Mucosa of gallbladder (tissue), 1 donor: ENCODE measurements at places on chromosomes 1 and 21.

- no peak for DNase-seq
Observed at GRCh38 chr1:92502247-92502646, 15.5 kb upstream of the GFI1 start.

DNA sequence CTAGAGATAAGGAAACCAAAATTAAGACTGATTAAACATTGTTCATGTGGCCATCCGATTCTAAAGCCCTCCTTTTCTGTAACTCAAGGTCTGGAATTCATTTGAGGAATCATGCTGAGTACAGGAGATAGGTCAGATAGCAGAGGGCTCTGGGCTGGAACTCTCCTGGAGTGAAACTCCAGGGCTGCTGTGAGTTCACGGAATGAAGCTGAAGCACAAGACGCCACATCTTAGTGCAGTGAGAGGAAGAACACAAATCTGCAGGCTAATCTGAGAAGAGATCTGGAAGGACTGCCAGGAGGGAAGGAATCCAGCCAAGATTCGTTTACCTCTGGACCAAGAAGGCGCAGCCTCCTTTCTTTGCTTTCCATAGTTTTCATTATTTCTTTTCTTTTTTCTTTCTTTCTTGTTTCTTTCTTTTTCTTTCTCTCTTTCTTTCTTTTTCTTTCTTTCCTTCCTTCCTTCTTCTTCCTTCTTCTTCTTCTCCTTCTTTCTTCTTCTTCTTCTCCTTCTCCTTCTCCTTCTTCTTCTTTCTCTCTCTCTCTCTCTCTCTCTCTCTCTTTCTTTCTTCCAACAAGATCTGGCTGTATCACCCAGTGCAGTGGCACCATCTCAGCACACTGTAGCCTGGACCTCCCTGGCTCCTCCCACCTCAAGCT, 74.8 kb upstream of the ATP1B1 start:
- DNase-seq, result no peak

DNA sequence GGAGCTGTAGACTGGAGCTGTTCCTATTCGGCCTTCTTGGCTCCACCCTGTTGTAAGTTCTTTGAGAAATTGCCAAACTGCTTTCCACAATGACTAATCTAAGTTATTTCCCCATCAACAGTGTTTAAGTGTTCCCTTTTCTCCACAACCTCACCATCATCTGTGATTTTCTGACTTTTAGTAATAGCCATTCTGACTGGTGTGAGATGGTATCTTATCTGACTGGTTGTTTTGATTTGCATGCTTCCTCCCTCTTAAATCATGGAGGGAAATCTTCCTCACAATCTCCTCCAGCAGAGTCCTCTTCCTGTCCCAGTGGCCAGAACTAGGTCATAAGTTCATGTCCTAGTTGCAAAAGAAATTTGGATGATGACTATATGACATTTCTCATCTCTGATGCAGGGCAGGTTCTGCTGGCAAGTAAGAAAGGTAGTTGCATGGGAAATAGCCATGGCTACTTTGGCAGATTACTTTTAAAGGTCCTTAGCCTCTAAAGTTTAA, 294.0 kb downstream of the LRRC40 start:
- no peak for DNase-seq

GRCh38 chr1:17437260-17437579, 2.3 kb downstream of the RCC2 start:
- no peak for DNase-seq

DNA sequence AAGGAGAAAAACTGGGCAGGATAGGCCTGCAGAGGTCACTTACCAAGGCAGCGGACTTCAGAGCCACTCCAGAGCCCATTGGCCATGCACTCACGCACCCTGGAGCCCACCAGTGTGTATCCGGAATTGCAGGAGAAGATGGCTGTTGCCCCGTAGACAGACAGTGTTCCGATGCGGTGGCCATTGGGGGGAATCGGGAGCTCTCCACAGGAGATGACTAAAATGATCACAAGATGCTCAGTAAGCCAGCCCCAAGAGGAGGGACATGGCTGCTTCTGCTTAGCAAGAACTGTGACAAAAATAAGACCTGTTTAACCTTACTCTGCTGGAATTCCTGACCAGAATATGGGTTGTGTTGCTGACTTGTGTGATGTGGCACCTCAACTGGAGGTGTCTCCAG, 96.9 kb downstream of the ZSCAN20 start:
- no peak for DNase-seq

DNA sequence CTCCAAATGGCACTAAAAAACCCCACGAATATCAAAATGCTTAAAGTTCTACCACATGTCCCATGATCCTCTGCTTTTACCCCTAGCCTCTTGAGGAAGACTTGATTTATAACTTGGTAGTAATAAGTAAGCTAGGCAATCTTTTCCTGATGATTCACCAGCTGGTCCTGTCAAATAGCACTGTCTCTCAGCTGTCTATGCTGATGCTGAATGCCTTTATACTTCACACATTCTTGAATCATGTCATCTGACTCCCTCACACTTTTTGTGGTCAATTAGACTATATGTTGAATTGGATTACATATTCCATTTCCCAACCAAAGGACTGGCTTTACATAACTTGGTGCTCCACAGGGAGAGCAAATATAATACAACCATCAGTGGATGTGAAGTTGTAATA, 16.6 kb downstream of the C21orf91 start:
- DNase-seq, result no peak

DNA sequence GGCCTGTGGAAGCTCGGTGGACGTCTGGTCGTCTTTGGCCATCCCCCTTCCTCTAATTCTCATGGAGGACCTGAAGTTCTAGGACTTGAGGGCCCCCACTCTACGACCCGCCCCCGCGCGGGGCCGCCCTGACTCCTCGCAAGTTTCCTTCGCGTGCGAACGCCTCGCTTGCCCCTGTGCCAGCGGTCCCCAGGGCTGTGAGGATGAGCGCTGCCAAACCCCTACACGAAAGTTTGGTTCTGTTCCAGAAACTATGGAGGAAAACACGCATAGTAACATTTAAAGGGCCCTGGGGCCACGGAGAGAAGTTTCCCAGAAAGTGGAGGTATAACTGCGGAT, 304 bp upstream of the GNG12 start:
- no peak for DNase-seq

- DNase-seq, result no peak
Observed at GRCh38 chr1:52669696-52670095, 28.5 kb downstream of the COA7 start.

DNA sequence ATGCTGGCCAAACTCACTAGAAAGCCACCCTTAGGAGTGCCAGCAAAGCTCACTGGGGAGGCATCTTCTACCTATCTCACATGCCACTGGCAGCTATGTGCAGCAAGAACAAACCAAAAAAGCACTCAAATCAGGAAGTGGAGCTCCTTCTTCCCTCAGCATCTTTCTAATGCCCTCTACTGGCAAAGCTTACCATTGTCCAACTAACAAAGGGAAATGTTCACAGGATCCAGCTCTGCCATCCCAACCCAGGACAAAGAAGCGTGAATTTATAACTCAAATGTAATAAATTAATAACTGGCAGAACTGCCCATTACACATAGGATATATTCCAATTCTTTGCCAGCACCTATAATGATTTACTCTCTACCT, 38.9 kb downstream of the LEPR start:
- DNase-seq, result no peak

- DNase-seq, result peak; percentile 31
Observed at GRCh38 chr1:111099289-111099688, 40.6 kb downstream of the DRAM2 start.

DNA sequence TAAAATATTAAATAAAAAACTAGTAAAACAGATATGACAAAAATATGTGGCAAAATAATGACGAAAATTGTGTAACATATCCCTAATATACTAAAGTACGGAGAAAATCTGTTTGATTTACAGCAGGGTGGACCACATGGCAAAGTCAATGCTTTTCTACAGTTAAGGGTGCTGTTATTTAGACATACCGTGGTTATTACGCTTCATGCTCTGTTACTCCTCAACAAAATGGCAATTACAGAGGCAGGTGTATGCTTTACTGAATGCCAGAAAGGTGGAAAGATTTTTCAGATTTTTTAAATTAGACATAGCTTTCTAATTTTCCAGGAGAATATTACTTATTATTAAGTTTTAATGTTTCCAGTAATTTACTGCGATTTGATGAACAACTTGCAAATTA, 343.9 kb upstream of the DPYD start:
- no peak for DNase-seq

DNA sequence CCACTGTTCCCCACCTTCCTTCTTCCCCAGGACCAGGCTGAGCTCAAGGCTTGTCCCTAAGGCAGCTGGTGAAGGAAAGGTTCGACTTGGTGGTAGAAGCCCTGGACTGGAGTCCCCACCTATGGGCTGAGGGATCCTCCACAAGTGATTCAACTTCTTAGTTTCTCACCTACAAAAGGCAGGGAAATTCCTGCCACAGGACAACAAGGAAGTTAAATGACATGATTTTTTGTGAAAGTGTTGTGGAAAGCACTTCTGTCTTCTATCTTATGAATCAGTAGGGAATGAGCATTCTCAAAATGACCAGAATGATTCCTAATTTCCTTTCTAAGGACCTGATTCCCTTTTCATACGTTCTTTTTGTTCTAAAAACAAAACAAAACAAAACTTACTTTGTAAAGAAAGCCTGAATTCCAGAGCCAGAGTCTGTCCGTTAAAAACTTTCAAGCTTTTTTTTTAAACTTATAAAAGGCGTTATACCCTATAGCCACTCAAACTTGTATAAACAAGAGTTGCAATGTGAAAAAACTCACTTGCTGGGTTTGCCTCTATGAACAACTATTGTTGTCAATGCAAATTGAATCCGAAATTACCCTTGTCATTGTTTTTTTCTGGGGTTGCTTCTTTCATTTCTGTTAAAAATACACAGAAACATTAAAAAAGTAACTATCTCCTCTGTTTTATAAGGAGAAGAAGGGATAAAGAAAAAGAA, 12.2 kb downstream of the KCNJ15 start:
- no peak for DNase-seq

GRCh38 chr1:228089519-228090380, 7.2 kb downstream of the ARF1 start:
- DNase-seq, result no peak

DNA sequence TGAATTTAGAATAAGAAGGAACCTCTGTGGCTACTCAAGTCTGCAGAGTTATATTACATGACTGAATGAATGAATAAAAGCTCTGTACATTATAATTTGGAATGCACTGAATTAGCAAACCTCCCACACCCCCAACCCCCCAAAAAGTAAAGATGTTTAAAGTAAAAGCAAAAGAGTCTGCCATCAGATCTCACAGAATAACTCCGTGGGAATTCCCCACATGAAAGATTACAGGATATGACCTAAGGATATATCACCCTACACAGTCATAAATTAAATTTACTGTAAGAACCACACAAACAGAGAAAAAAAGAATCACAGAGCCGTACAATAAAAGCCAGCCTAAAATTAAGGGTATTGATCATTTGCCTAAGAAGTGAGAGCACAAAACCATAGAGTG, 587.3 kb downstream of the PTPRC start:
- DNase-seq, result no peak

DNA sequence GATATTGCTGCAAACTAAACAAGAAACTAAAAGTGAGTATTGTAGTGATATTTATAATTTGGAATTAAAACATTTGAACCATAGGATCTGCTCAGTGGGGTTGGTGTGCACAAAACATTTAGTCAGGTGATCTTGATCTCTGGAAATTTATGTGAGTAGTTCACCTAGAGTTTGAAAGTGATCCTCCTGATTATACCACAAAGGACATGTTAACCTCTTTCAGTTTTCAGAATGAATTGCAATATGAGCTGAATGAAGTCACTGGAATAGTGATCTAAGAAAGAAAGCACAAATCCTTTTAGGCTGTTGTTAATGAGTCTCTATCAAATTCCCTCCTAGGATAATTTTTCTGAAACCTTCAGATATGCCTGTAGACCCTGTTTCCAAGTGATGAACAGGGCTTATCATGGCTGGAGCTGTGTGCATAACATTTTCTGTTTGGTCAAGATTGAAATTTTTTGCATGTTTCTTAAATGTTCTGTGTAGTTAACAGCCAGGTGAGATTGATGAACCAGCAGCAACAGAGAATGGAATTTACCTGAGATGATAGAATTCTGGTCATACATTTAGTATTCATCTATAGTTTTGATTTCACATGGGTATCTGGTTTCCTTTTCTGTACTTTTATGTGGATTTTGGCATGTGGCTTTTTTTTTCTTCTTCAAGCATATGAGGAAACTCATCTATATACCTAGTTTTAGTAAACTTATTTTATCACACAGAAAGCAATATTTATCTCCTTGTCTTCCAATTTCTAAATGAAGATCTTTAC, 25.5 kb downstream of the CDC14A start:
- DNase-seq, result no peak

GRCh38 chr1:181603735-181604410, 120.6 kb downstream of the CACNA1E start:
- DNase-seq, result no peak

GRCh38 chr1:109578947-109579443, 30.6 kb downstream of the GNAI3 start:
- DNase-seq, result no peak

GRCh38 chr21:43269957-43270705, 101.3 kb downstream of the CRYAA start:
- no peak for DNase-seq

- no peak for DNase-seq
Observed at GRCh38 chr1:236284291-236284721, 2.5 kb upstream of the ERO1B start.

GRCh38 chr1:63119575-63120155, 202.7 kb upstream of the FOXD3 start:
- DNase-seq, result no peak

GRCh38 chr1:220113136-220113695, 19.3 kb downstream of the IARS2 start:
- DNase-seq, result no peak

DNA sequence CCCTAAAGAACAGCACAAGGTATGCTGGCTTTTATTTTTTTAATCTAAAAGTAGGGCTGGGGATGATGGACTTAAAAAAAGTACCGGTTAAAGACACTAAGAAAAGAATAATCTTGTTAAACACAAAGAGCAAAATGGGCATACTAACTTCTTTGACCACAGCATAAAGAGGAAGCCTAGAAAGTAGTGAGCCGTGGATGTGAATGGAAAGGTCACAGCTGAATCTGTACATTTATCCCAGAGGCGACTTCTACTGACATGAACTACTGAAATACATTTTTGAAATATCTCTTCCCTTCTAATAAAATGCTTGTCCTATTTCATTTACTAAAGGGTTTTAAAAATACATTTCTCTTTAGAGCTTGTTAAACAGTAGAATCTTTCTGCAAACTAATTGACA, 140.7 kb downstream of the SLC45A1 start:
- DNase-seq, result no peak

GRCh38 chr1:68293609-68294366, 61.5 kb upstream of the WLS start:
- DNase-seq, result no peak

GRCh38 chr21:34180826-34181359, 107.5 kb downstream of the MRPS6 start:
- no peak for DNase-seq
